SW480 (cell line): ENCODE measurements at places on chromosomes 16 and 17.

GRCh38 chr17:31583772-31584356 lies 192.4 kb downstream of the RAB11FIP4 start:
- DNase-seq = no peak

- DNase-seq = no peak
Measured at GRCh38 chr16:26360867-26361266, 669.1 kb downstream of the HS3ST4 start.

- DNase-seq = no peak
Measured at GRCh38 chr16:83797013-83797412, 10.8 kb upstream of the HSBP1 start.

DNA sequence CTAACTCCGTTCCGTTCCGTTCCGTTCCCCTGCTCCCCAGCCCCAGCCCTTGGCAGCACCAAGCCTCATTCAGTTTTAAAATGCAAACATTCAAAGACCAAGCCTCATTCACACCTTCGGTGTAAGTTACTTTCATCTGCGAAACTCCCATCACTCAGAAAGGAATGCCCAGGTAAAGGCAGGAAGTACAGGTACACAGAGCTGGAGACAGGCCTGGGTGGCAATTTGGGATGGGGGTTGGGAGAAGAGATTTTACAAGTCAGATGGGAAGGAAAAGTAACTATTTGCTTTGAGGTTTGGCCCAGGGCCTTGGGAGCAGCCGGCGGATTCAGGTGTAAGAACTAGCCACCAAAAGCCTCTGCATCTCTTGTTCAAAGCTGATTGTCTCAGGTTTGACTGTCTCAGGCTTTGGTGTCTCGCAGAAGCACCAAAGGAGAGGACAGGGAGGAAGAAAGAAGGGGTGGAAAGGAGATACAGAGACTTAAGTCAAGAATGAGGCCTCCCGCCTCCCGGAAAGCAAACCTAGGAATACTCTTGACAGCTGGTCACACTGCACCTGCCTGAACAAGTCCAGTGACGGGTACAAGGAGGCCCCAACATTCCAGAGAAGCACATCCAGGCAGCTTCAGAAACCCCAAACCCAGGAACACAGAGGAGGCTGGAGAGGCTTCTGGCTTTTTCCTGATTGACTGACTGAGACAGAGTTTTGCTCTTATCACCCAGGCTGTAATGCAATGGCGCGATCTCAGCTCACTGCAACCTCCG lies 54.7 kb downstream of the NXN start:
- DNase-seq = no peak

DNA sequence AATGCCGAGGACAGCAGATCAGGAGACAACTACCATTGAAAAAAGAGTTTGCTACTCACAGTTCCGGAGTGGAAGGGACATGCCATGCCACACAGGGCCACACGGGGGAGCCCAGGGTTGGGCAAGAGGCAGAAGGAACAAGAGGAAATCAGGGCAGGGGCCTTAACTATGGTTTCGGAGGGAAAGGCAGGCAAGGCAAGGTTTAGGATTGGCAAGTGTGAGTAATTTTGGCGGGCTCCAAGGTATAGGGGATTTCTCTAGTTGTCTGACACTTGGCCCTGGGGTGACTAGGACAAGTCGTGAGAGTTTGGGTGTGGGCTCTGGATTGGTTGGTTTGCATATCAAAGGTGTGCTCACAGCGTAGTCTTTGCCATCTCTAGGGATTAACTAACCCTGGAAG lies 27.0 kb upstream of the NTN1 start:
- DNase-seq = peak; percentile 37

GRCh38 chr17:77115947-77116346 lies 24.8 kb upstream of the SEC14L1 start:
- DNase-seq = no peak

DNA sequence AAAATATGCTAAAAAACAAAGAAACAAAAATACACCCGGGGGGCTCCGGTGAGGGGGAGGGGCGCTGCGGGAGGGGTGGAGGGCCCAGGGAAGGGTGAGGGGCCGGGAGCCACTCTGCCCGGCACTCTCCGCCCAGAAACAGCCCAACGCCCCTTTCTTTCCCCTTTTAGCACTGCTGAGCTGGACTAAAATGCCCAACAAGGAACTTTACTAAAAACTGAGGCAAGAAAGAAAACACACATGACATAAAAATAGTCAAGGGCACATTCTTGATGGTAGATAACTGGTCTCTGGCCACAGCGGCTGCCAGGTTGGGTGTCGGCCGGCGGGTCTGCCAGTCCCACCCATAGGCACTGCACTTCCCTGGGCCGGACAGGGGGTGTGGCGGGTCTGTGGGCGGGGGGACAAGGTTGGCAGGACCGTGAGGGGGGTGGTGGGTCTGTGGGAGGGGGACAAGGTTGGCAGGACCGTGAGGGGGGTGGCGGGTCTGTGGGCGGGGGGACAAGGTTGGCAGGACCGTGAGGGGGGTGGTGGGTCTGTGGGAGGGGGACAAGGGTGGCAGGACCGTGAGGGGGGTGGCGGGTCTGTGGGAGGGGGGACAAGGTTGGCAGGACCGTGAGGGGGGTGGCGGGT lies 20.9 kb downstream of the METRNL start:
- DNase-seq = no peak
